ENCODE measurements at places on chromosomes 13 and 19. TPM values are rescaled to one million over a fixed set of nuclear protein-coding genes. Genes with fewer than 3 reads are reported as not detected.
A peak's percentile ranks its signal among the peaks of the same experiment; 100 is the strongest.

DNA sequence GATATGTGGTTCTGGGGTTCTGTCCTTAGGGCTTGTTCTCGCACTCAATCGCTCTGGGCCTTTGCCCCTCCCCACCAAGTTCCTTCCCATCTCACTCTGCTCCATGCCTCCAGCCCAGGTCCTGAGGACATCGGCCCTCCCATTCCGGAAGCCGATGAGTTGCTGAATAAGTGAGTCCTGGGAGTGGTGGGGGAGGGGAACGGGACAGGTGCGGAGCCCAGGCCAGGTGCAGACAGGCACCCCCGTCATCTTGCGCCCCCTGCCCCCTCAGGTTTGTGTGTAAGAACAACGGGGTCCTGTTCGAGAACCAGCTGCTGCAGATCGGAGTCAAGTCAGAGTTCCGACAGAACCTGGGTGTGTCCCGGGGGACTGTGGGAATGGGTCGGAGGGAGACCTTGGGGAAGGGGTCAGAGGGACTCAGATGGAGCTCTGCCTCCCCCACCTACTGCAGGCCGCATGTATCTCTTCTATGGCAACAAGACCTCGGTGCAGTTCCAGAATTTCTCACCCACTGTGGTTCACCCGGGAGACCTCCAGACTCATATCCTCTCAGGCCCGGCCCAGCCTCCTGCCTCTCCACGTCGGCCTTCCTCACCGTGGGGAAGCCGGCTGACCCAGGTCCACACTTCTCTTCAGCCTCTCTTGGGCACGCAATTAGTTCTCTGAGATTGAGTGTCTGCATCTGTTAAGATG lies 10.1 kb downstream of the FUZ start:
- no peak for DNase-seq

- no peak for DNase-seq
Measured at GRCh38 chr19:5498830-5499550, 43.8 kb downstream of the ZNRF4 start.

DNA sequence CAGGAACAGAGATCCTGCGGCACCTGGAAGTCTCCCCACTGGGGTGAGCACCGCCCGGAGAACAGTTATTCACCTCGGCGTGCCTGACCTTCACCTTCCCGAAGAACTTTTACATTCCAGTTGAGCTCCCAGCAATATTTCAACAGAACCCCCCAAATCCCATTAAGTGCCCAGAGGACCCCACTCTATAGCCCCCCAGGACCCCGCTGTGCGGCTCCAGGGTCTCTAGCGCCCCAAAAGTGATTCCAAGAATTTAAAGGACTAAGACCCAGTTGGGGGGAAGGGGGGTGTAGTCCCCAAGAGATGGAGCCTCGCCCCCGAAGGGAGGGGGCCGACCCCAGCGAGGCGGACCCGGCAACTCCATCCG lies 480 bp downstream of the GPR108 start:
- no peak for DNase-seq

- no peak for DNase-seq
Measured at GRCh38 chr13:72864142-72865011, 82.4 kb downstream of the PIBF1 start.

DNA sequence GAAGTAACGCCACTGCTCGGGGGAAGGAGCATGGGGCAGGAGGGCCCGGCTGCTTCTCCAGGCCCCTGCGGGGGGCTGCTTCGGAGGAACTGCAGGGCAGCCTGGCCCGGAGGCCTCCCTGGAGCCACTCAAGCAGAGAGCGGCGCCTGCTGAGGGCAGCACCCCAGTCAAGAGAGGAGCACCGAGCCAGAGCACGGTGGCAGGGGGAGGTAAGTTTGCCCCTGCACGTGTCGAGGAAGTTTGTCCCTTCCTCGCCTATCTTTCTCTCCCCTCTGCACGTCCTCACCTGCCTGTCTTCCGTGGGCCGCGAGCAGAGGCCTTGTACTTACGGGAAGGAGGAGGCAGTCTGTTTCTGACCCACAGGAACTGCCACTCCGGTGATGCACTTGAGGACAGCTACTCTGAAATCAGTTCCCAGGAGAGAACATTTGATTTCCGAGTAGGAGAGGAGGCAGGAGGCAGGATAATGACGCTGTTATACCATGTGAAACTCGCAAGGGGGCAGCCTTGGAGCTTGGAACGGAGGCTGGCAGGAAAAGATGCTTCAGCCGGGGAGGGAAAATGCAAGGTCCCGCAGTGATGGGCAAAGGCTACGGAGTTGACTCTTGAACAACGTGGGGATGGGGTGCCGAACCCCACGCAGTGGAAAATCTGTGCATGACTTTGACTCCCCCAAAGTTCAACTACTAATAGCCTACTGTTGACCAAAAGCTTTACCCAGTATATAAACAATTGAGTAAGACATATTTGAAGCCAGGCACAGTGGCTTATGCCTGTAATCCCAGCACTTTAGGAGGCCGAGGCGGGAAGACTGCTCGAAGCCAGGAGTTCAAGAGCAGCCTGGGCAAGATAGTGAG lies 5.0 kb downstream of the FFAR1 start:
- peak; percentile 90 for DNase-seq

DNA sequence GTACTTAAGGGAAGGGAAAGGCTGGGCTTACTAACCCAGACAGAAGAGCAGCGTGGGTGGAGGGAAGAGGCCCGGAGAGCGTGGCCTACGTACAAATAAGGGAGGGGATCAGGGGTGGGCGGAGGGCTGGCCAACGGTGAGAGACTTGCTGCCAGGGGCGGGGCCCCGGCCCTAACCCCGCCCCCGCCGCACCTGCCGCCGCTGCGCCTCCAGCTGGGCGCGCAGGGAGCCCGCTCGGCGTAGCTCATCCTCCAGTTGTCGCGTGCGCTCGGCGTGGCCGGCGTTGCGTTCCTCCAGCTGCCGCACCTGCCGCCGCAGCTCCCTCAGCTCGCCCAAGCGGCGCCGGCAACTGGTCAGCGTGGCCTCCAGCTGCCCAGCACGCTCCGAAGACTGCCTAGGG lies 5.7 kb downstream of the HOOK2 start:
- no peak for DNase-seq

DNA sequence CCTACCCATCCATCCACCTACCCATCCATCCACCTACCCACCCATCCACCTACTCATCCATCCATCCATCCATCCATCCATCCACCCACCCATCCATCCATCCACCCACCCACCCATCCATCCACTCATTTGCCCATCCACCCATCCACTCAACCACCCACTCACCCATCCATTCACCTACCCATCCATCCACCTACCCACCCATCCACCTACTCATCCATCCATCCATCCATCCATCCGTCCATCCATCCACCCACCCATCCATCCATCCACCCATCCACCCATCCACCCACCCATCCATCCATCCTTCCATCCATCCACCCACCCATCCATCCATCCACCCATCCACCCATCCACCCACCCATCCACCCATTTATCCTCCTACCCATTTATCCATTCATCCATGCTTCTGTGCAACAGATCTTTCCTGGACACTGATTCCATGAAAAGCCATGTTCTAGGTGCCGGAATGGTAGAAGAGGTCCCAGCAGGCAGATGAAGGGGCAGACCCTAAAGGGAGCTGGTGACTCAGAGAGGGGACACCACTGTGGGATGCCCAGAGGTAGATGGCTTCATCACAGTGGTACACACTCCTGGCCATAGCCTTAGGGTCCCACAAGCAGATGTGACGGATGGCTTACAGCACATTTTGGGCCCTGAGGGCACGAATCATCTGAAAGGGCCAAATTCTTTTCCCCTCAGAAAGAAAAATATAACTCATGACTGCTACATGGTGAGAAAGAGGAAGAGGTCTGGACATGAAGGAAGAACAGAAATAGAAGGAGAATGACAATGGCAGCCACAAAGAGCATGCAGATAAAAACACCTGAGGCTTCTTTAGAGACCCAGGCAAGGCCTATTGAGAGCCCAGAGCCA lies 76.0 kb downstream of the KCTD15 start:
- peak; percentile 32 for DNase-seq

DNA sequence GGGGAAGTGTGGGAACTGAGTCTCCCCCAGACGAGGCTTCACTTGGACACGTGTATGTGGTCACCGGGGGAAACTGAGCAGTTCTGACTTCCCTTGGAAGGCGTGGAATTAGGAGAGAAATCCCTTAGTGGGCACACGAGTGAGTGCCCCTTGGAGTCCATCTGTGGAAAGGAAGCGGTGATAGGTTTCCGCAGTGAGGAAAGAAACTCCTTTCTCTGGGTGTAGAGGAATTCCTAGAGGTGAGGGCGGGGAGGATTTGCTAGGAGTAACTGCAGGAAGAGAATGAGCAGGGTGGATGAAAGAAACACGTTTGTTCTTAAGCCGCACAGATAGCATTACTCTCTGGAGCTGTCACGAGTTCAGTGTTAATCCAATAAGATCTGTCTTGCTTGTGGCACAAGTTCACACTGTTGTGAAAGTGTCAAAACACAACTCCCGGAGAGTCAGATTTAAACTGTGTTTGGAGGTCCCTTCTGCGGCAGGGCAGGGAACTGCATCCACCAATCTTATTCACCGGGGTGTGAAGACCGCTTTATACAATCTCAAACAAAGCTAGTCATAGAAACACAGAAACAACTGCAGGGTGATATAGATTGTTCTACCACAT lies 1.2 kb downstream of the KL start:
- peak; percentile 45 for DNase-seq

DNA sequence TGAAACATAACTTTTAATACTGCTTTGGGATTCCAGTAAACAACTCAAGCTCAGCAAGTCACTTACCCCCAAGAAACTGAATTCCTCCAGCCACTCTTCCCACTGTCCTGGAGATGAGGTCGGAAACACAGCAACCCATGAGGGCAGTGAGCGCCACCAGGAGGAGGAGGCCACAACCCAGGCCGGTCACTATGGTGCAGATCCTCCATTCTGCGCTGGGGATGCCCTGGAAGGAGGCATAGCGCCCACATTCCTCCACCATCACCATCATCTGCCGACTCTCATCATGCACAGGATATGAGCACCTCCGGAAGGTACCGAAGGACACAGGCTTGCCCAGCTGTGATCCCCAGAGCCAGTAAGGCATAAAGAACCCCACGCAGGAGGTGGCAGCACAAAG lies 2.2 kb downstream of the LHFPL6 start:
- DNase-seq = no peak

GRCh38 chr19:51799034-51799773 lies 4.2 kb downstream of the FPR3 start:
- peak; percentile 87 for DNase-seq

- DNase-seq = no peak
Measured at GRCh38 chr19:311813-312261, 20.6 kb upstream of the PLPP2 start.

GRCh38 chr19:49879243-49879963 lies 1.9 kb downstream of the TBC1D17 start:
- DNase-seq = no peak

GRCh38 chr13:32676242-32676641 lies 90.0 kb downstream of the PDS5B start:
- no peak for DNase-seq

- DNase-seq = no peak
Measured at GRCh38 chr19:16797876-16798275, 31.3 kb upstream of the SIN3B start.

DNA sequence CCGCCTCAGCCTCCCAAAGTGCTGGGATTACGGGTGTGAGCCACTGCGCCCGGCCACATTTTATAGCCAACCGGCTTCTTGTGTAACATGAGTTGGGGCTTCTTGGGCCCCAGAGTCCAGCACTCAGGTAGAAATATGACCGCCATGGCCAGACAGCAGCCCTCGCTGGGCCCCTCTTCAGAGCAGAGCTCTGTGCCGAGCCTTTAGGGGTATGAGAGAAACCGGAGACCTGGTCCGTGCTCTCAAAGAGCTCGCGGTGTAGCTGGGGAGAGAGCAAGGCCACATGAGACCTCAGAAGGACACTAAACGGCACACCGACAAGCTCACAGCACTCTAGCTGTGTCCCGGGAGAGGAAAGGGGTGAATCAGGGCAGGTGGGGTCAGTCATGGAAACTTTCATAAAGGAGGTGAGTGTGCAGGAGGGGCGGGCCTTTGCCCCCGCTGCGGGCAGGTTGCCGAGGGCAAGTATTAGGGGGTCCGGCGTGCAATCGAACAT lies 15.8 kb downstream of the ACTN4 start:
- DNase-seq = no peak

DNA sequence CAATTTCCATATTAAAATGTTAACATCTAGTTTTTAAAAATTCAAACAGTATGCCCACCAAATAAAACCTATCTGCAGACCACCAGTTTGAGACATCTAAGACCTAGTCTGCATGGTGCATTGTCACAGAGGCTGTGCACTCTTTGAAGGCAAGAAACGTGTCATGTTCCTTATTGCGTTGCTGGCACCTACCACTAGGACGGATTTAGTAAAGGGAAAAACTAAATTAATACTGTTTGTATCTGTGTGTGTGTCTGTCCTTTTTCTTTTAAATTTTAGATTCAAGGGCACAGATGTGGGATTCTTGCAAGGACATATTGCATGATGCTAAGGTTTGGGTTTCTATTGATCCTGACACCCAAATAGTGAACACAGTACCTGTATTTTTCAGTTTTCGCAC lies 481.4 kb downstream of the UQCRFS1 start:
- DNase-seq = no peak

GRCh38 chr13:23991119-23991518 lies 93.8 kb upstream of the C1QTNF9B start:
- no peak for DNase-seq

GRCh38 chr13:112972867-112973576 lies 4.0 kb downstream of the MCF2L start:
- DNase-seq = no peak

Gene KIR2DL1
- total RNA-seq = not detected

Gene ZNF429
- 5.0 TPM for total RNA-seq

Gene ZNF177
- 0.38 TPM for total RNA-seq

Gene MRPL4
- total RNA-seq = 79.0 TPM

Gene CIC
- 90.0 TPM for total RNA-seq
